ENCODE measurements at places on chromosomes 2 and 18. TPM values are rescaled to one million over a fixed set of nuclear protein-coding genes. Genes with fewer than 3 reads are reported as not detected.
A peak's percentile ranks its signal among the peaks of the same experiment; 100 is the strongest.

Gene GPBAR1
- 0.12 TPM for total RNA-seq

Gene PPM1G
- total RNA-seq: 148 TPM

Gene OTOF
- total RNA-seq: not detected

Gene IL36RN
- total RNA-seq: not detected

Gene REG1B
- total RNA-seq: not detected

Gene ACTG2
- not detected for total RNA-seq

Gene LRRTM1
- not detected for total RNA-seq

Gene ACVR1C
- total RNA-seq: not detected

Gene CCDC68
- 0.43 TPM for total RNA-seq

Gene COPS9
- total RNA-seq: 116 TPM

- DNase-seq: peak; percentile 38
Observed at GRCh38 chr2:2660789-2661355, 329.8 kb upstream of the MYT1L start.

DNA sequence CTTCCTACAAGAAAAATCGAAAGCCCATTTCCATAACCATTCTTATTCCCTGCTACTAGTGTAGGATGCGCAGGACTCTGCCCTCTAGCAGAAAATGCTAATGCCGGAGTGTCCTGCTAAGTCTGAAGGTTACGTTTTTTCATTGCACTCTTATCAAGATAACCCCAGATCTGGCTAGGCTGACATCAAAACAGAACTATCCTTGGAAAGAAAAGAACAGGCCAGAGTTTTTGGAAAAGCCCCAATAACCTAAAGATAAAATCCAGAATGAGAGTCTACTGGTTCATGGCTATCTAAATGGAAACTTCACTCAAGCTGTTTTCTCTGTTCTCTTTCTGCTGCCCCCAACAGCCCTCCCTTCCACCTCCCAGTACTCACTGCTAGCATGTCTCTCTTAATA is 913 bp downstream of the RNF152 start:
- DNase-seq: no peak

DNA sequence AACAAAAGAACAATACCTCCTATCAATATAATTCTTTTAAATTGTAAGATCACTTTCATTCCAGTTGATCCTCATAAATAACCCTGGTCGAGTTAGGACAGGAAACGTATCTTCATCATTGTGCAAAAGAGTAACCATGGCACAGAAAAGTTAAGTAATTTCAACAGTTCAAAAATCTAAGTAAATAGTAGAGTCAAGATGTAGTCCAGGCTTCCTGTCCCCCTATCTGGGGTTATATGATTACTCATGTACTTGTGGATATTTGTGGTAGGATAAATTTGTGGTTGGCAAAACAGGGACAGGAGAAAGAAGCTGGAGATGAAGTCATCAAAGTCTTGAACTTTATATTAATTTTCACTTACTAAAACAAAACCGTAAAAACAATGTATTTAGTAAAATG is 772.6 kb downstream of the TSN start:
- no peak for DNase-seq

- DNase-seq: no peak
Observed at GRCh38 chr2:88614497-88615157, 12.6 kb downstream of the EIF2AK3 start.

GRCh38 chr2:100036793-100037192 is 105.6 kb downstream of the AFF3 start:
- DNase-seq: no peak

GRCh38 chr18:54877076-54877475 is 48.8 kb downstream of the RAB27B start:
- DNase-seq: no peak

GRCh38 chr2:134504586-134505336 is 214.0 kb downstream of the TMEM163 start:
- DNase-seq: no peak

DNA sequence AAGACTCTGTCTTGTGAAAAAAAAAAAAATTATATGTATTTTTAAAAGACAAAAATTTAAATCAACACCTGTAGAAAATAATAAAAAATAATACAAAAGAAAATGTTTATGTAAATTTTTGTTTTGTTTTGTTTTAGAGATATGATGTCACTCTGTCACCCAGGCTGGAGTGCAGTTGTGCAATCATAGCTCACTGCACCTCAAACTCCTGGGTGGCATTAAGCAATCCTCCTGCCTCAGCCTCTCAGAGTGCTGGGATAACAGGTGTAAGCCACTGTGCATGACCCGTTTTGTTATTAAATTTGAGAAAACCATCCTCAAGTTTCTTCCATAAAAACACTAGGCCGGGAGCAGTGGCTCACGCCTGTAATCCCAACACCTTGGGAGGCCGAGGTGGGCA is 56.2 kb upstream of the B3GNT7 start:
- no peak for DNase-seq

DNA sequence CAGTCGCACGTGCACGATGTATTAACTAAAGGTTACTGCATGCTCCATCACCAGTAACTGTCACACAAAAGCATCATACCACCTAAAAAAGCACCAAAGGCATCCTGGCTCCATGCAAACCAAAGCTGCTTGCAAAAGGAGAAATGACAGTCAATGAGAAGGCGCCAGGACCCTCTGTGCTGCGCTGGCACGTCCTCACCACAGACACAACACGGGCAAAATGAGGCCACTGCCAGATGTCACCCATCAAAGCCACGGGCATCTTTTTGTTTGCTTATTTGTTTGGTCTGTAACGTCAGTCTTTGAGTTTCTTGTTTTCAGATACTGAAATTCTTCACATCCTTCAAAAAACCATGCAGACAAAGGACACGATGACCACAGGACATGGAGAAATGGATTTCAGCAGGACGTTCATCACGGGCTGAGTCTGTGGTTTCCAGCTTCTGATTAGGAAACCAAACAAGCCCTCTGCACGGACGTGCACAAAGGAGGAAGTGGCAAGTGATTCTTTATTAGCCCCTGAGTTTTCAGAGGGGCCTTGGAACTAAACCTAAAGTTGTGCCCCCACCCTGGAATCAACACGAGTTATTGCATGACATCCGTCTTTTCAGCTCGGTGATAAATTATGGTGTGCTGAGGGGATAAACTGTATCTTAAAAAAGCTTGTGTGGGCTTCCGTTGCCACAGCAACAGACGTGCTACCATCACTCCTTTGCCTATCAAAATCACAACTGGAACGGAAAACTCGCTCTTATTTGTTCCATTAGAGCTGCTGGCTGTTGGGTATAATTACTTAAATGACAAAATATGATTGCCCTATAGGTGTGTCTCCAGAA is 181.8 kb downstream of the EIPR1 start:
- DNase-seq: no peak

GRCh38 chr18:45980229-45980628 is 13.1 kb upstream of the EPG5 start:
- no peak for DNase-seq

GRCh38 chr2:45992741-45993475 is 304.3 kb upstream of the EPAS1 start:
- DNase-seq: no peak

DNA sequence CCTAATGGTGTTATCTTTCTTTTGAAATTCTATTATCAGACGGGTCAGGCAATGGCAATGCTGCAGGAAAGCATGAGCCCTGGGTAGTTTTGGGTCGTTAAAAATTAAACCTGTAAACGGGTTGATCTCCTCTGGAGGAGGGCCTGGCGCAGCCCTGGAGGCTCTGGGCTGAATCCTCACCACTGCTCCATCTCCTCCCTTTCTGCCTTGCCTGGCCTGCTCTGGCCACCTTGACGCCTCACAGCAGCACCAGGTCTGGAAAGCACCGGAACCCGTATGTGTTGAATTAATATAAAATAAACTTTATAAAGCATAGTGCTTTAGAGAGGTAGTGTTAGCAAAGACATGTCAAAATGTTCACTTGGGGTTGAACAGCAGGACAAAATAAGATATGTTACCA is 316.1 kb downstream of the LNPK start:
- no peak for DNase-seq

- DNase-seq: no peak
Observed at GRCh38 chr2:167398873-167399272, 510.6 kb downstream of the XIRP2 start.

DNA sequence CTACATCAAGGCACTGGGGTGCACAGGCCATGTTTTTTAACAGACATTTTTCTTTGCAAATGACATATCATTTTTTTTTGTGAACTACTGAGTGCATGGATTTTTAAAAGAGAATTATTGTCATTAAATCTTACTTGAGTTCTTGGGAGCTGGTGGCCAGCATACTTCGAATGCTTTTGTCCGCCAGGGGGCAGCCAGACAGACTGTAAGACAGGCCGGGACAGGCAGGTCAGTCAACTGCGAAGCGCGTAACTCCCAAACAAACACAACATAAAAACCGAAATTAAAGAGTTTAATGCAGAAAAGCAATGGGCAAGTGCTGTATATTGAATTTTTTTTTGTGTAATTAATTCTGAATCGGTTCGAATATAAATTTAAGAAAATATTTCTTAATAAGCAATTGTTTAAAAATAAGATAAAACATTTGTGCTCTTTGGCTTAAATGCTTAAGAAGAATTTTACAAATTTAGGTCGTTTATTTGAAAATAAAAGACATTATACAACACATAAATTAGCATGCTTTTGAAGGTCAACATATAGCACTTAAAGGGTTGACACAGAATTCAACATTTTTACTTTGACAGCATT is 142.2 kb upstream of the PXDN start:
- DNase-seq: peak; percentile 30

- DNase-seq: no peak
Observed at GRCh38 chr2:32860385-32860784, 86.4 kb upstream of the LTBP1 start.

DNA sequence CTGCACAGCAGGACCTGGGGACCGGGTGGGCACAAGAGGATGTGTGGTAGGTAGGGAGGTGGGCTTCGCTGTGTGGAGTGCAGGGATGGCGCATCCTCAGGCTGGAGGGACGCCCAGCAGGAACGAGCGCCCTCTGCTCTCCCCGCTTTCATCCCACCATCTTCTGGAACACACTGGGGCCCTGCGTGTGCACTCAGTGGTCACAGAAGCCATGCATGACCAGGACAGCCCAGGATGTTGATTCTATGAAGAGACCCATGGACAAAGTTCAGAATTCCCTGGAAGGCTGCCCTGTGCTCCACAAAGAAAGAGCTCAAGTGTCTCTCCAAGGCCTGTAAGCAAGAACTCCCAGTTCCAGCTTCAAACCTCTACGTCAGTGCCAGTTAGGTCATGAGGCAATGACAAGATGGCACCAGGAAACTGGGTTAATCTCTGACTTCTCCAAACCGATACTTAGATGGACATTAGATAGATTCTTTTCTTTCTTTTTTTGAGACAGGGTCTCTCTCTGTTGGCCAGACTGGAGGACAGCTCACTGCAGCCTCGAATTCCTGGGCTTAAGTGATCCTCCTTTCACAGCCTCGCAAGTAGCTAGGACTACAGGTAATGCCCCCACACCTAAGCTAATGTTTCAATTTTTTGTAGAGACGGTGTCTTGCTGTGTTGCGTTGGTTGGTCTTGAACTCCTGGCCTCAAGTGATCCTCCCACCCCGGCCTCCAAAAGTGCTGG is 3.4 kb downstream of the SLC66A2 start:
- no peak for DNase-seq

Data from Caki2 (cell line).